ENCODE measurements at places on chromosomes 3 and 15.

DNA sequence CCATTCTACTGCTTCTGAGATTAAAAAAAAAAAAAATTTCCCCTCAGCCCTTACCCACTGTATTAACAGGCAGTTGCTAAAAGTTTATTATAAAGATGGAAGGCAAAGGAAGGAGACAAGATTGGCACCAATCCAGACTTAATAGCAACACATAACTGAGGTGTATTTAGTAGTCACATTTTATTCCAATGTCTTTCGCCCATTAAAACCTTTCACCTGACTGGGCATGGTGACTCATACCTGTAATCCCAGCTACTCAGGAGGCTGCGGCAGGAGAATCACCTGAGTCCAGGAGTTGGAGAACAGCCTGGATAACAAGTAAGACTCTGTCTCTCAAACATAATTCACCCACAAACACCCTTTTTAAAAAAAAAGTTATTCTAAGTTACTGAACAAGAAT is 4.4 kb downstream of the ACAP2 start:
- DNase-seq = no peak

- no peak for DNase-seq
These were observed 61.4 kb downstream of the IGF2BP2 start for GRCh38 chr3:185763347-185764005.

GRCh38 chr3:128598884-128599664 is 51.5 kb downstream of the RPN1 start:
- no peak for DNase-seq

DNA sequence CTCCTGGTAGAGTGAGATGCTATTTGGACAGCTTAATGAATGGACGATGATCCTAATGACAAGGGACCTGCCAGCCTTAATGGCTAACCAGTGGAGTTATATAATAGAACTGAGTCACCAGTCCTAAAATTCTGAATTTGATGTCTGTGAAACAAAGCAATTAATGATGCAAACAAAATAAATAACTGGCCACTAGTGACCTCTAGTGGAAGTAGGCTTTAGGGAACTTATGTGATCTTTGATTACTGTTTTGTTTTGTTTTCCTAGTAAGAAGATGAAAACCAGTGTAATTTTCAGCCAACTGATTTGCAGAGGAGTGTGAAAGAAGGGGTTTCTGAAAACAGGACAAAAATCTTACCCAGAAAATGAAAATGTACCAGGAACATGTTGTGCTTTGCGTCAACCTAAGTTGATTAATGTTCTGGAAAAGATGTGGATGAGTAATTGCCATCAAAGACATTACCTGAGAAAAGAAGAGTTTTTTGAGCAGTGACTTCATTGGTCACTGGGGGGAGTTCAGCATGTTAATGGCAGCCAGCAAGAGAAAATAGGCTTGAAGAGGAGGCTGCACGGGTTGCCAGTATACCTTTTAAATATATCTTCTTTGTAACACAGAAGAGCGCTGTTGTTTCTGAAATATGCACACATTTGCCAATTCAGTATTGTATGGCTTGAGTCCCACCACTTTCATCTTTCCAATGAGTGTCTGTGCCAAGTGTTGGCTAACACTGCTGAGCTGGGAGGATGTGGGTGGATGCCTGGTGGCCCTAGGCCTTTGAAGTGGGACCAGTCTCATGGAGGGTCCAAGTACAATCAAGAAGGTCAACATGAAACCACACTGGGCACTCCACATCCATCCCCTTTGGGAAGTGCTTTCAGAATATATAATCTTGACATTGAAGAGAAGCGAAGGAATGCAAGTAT is 9.3 kb downstream of the VEPH1 start:
- DNase-seq = peak; percentile 72

GRCh38 chr3:72953325-72953956 is 43.2 kb upstream of the PPP4R2 start:
- DNase-seq = no peak

- DNase-seq = no peak
These were observed 163.2 kb upstream of the P2RY1 start for GRCh38 chr3:152671446-152672319.

DNA sequence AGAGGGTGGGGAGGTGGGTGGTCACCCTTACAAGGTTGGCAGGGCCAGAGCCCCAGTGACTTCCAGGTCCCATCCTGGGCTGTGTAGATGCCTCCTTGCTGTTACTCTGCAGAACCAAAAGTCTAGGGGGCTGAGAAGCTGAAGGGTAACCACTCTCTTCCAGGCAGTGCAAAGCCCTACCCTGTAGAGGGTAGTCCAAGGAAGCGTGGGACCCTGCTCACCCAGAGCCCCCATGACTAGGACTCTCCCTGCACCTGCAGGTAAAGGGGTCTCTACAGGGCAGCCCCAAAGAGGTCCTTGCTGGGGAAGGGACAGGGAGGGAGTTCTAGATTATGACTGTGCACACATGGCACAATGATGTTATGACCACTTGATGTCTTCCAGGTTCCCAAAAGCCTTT is 14.2 kb downstream of the GHRL start:
- DNase-seq = no peak

GRCh38 chr3:72938471-72939265 is 50.8 kb downstream of the GXYLT2 start:
- peak; percentile 83 for DNase-seq

DNA sequence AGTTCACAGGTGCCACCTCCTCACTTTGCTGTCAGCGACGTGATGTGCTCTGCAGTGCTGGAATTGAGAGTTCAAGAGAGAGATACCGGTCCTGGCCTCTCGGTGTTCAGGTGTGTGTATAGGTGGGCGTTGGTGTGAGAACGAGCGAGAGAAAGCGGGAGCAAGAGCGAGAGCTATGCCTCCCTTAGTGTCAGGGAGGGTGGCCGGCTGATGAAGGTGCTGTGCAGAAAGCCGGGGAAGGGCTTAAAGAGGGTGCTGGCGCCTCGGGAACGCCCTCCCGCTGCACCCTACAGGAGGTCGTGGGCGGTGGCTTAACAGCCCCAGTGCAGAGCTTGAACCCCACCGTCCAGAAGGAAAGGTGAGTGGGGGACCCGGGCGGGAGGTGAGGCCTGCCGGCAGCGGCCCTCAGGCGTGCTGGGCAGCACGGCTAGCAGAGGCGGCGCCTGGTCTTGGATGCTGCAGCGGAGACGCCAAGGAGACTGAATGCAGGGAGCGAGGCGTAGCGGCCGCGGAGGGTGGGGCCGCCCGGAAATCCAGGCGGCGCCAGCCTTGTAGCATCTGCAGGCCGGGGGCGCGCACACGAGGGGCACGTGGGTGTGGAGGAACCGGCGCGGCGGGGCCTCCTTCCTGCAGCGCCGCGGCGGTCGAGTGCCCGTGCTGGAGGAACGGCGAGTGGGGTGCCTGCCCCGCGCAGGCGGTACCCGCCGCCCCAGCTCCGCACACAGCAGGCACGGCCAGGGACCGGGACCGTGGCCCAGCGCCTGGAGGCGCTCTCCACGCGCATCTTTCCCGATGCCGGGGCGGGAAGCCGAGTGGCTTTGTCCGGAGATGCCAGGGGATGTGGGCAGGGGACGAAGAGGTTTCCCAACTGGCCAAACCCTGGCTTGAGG is 246.8 kb upstream of the TOPAZ1 start:
- DNase-seq = peak; percentile 24

DNA sequence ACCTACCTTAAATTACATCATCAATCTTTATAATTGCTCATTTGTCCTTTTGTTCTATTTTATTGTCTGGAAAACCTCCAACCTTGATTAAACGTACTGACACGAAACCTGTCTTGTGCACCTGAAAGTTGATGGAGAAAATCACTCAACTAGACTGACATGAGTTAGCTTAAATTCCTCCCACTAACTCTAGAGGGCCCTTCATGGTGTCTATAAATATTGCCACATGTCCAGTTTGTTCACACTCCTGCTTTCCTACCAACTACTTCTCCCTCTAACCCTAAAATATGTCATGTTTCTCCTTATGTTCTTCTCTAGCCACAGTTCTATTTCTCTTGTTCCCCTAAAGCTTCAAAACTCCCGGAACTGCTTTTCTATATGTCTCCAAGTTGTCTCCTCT is 59.8 kb upstream of the SGO1 start:
- peak; percentile 26 for DNase-seq

DNA sequence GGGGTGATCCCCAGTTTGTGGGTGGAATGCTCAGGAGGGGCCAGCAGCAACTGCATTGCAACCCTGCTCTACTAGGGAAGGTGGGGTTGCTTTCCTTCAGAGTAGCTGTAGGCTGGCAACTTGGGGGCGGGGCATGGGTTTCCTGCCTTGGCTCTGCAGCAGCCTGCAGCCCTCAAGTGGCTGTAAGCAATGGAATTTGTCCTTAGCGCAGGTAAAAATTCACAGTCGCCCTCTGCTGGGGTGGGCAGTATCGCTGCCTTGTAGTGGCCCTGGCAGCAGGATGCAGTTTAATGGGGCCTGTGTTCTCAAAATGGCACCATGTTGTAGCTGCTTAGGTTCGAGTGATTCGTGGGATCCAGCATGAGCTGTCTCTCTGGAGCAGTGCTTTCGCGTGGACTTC is 29.8 kb downstream of the STT3B start:
- peak; percentile 22 for DNase-seq

- DNase-seq = no peak
These were observed 614.4 kb upstream of the NR2F2 start for GRCh38 chr15:95715906-95716656.

DNA sequence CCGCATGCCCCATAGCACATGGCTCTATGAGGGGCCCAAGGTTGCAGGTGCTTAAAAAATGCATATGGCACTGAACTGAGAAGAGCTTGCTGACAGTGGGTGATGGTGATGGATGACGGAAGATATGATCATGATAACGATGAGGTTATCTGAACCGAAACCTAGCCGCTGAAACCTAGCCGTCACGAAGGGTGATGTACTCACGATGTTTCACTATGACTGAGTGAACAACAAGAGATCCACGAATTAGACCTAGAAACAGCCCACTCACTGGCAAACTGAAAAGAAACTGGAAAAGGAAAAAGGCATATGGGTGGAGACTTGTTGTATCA is 57.6 kb upstream of the BCL6 start:
- DNase-seq = no peak

DNA sequence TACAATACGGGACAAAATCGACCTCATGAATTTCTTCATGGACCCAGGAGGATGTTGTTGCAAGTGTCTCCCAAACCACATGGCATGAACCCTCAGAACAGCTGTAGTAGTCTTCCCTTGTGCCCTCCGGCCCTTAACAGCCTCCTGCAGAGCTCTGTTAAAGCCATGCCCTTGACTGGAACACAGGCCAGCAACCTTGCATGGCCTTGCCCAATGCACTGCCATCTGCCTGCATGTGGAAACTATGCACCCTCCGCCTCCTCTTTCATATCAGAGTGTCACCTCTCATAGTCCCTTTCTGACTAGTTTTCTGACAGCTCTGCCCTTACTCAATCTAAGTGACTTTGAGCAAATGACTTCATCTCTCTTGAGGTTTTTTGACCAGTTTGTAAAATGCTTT is 39.4 kb upstream of the TRIM71 start:
- DNase-seq = no peak

- DNase-seq = no peak
These were observed 866.0 kb downstream of the MCTP2 start for GRCh38 chr15:95097361-95097760.

DNA sequence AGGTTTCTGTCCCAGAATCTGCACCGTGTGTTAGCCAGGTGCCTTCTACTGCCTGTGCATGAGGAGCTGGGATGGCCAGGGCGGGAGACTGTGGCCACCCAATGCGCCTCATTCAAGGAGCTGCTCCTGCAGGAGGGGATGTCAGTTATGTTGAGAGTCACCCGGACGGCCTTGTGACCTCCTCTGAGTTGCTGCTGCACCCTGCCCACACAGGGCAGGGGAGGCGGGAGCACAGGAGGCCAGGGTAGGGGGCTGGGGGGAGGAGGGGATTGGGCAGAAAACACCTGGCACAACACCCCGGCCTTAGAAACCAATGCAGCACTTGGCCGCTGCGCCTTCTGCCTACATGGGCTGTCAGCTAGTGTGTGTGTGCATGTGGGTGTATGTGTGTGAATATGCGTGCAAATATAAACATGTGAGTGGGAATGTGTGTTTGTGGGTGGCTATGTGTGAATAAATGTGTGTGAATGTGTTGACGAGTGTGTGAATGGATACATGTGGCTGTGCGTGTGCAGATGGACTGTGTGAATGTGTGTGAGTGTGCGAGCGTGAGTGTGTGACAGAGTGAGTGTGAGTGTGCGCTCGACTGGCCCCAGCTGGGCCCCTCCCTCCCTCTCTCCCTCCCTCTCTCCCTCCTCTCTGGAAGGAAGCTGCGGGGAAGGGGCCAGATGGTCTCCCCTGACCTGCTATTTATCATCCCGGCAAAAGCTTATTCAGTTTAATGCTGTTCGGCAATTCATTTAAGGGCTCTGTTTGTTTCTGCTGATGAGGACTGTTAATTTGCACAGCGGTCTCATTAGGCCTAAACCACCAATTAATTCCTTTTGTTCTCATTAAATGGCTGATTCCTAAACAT is 106.9 kb downstream of the TLE3 start:
- no peak for DNase-seq

DNA sequence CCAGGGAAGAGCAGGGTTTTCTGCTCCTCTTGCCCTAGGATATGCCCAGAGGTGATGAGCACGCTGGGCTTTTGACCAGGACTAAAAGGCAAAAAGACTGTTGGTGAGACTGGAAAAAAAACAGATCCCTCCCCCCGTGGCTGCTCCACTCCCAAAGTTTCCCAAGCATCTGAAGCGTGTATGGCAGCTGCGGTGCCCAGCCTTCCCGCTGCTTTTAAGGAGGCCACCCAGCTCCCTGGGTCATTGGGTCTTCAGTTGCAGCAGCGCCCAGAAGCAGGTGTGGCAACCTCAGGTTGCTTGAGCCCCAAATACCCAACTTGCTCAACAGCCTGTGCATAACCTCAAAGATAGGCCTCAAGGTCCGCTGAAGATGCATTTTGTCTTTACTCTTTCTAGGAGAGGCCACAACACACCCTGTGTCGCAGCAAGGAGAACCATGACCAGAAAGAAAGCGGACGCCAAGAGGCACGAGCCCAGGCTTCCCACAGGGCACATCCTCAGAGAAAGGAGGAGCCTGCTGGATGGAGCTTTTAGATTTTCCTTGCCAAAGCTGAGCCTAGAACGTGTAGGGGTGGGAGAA is 2.0 kb downstream of the SRGAP3 start:
- DNase-seq = no peak

GRCh38 chr3:80696280-80696679 is 928.5 kb upstream of the ROBO1 start:
- no peak for DNase-seq

GRCh38 chr3:47376393-47376792 is 4.4 kb upstream of the PTPN23 start:
- DNase-seq = no peak

GRCh38 chr3:24088782-24089181 is 143.7 kb downstream of the NR1D2 start:
- peak; percentile 58 for DNase-seq

DNA sequence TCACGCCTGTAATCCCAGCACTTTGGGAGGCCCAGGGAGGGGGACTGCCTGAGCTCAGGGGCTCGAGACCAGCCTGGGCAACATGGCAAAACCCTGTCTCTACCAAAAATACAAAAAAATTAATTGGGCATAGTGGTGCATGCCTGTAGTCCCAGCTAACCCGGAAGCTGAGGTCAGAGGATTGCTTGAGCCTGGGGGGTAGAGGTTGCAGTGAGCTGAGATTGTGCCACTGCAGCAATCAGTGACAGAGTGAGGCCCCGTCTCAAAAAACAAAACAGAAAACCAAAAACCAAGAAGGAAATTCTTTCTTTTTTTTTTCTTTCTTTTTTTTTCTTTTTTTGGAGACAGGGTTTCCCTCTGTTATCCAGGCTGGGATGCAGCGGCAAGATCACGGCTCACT is 3.5 kb downstream of the SPATA12 start:
- no peak for DNase-seq

GRCh38 chr3:168249550-168250414 is 154.1 kb upstream of the GOLIM4 start:
- peak; percentile 66 for DNase-seq
